ENCODE measurements at places on chromosomes 12 and 14.

DNA sequence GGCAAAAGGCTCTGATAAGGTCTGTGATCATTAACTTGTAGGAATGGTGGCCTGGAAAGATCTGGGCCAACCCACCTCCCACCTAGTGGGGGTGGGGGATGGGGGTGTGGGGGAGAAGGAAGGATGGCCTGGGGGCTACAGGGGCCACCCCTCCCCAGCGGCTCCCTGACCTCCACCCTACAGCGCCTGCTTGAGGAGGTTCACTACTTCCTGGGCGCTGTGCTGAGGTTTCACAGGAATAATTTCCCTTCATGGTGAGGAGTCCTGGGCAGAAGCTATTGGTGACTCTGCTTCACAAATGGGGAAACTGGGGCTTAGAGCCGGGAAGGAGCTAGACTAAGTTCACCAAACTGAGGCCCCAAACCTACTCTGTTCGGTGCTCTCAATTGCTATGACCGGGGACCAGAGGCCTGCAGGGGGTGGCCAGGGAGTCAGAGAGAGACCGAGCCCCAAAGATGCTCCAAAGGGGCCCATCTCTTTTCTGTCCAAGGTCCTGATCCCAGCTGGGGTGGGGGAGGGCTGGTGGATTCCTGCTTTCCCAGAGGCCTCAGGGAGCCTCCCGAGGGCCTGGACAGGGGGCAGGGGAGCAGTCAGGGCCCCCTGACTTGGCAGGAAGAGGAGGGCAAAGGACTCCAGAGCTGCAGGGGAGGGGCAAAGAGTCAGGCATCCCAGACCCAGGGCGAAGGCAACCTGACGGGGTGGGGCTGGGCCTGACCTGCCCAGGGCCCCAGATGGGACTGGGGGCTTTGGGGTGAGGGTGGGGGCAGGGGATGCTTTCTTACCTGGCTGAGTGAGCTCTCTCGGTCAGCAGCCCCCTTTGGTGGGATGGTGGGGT lies 1.7 kb downstream of the HNF1A start:
- peak; percentile 65 for DNase-seq

DNA sequence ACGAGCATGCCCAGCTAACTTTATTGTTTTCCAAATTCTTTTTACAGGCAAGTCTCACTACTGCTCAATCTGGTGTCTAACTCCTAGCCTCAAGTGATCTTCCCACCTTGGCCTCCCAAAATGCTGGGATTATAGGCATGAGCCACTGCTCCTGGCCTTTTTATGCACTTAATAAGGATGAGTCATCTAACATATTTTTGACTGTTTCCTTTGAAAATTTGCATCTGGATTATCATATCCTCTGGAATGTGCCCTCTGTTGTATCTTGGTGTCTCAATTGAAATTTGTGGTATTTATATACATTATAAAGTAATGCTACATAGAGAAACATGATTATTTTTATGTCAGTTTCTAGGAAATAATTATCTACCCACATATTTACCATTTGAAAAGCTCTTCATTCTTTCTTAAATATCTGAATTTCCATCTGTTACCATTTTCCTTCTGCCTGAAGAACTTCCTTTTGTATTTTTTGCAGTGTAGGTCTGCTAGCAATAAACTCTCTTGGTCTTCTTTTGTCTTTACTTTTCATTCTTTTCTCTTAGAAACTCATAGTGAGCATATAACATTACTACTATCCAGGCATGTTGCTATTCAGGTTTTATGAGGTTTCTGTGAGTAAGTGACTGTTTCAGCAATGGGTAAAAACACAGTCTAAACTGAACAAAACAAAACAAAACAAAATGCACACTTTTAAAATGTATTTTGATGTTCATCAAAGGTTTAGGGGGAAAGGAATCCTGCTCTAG lies 52.8 kb upstream of the CNOT2 start:
- no peak for DNase-seq

DNA sequence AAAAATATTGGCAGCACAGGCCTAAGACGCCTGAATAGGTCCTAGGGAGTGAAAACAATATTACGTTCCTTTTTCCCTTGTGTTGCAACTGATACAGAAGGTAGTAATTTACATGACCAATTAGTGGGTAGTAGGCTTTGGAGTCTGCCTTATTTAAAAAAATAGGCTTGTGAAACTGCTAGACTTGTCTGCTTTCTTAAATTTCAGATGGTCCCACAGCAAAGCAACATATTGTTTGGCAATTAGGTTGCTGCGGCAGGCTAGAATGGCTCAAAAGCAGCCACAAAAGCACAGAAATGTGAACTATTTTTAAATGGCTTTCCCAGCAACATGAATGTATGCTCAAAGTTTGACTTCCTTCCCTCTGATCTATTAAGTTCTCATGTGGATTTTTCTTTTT lies 211.9 kb downstream of the TTC8 start:
- DNase-seq: no peak

DNA sequence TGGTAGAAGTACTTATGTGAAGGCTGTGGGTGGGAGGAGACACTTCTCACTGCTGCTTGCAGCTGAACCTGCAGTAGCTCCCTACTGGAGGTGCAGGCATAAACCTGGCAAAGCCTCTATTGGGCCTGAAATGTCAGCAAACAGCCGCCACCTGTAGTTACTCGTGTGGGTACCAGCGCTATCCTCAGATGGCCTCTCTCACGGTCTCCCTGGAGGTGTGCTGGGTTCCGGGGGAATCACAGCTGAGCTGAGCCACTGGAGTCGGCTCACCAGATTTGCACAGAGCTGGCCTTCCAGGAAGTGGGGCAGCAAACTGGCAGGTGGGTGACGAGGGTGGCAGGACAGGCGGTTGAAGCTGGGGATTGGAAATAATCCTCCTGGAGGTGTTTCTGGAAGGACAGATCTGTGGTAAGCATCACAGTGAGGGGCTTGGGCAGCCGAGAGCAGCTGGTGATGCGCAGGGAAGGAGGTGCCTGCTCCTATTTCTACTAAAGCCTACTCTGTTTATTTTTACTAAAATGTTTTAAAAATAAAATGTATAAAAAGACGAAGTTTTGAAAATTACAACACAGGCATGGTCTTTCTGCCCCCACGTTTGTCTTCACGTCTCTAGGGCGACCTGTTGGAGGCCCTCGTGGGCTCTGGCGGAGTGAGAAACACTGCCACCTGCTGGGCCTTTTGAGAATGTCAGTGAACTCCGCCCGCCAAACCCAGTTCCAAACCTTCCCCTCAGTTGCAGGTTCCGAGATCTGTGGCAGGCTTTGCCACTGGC lies 67.8 kb upstream of the PLEKHG3 start:
- peak; percentile 58 for DNase-seq

DNA sequence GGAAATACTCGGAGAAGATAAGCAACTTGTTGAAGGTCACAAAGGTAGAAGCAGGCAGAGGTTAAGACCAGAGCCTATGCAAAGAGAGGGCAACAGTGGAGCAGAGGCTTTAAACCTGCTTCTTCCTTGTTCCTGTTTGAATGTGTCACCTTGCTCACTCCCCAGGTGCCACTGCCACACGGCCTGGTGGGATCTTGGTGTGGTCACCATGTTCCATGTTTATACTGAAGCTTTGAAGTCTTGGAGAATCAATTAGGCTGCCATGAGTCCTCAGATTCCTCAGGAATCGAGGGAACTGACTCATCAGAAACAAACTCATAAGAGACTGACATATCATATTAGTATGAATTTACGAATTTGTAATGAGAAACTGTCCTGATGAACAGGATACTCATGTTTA lies 46.8 kb downstream of the IQSEC3 start:
- no peak for DNase-seq

DNA sequence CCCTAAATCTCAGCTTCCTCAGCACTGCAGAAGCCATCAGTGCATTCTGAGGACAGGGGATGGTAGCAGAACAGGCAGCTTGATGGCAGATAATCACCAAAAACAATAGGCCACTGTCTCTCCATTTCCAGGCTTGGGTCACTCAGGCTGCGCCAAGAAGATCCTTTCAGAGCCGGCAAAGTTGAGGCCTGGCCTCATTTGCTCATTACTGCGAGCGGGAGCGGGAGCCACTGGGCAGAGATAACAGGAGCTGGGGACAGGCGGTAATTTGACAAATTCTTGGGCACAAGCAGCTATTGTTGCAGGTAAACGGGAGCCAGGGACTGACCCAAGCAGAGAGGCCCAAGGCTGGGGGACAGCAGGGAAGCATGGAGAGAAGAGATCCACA lies 2.1 kb downstream of the MSI1 start:
- no peak for DNase-seq
